ENCODE measurements at places on chromosomes 6 and 20. TPM values are rescaled to one million over a fixed set of nuclear protein-coding genes. Genes with fewer than 3 reads are reported as not detected.

- no peak for DNase-seq
- no peaks in the 10 kb centered on the region for H3K27me3 ChIP-seq
- H3K4me3 ChIP-seq = no peak overlapping the region
- no peak overlapping the region for H3K27ac ChIP-seq
- no peaks in the 10 kb centered on the region for H3K36me3 ChIP-seq
- H3K4me1 ChIP-seq = no peaks in the 10 kb centered on the region
Measured at GRCh38 chr6:44859901-44860410, 468.2 kb upstream of the RUNX2 start.

- no peak overlapping the region for H3K27ac ChIP-seq
- no peaks in the 10 kb centered on the region for H3K27me3 ChIP-seq
- no peaks in the 10 kb centered on the region for H3K36me3 ChIP-seq
- H3K4me3 ChIP-seq = no peak overlapping the region
- no peaks in the 10 kb centered on the region for H3K4me1 ChIP-seq
Measured at GRCh38 chr6:150347845-150348244, 21.0 kb upstream of the IYD start.

DNA sequence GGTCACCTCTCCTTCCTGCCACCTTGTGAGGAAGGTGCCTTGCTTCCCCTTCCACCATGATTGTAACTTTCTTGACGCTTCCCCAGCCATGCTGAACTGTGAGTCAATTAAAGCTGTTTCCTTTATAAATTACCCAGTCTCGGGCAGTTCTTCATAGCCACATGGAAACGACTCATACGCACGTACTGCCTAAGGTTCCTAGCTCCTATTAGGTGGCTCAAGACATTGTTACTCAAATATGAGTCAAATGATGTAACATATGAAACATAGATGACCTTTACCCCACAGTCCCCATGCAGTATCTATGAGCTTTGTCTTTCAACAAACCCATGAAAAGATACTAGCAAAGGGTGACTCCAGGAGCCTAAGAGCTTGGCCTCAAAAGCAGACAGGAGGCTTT lies 98.3 kb downstream of the SIM1 start:
- no peaks in the 10 kb centered on the region for H3K36me3 ChIP-seq
- H3K27ac ChIP-seq = no peak overlapping the region

- no peaks in the 10 kb centered on the region for H3K4me1 ChIP-seq
- H3K27ac ChIP-seq = no peak overlapping the region
- H3K27me3 ChIP-seq = no peaks in the 10 kb centered on the region
- no peaks in the 10 kb centered on the region for H3K36me3 ChIP-seq
- DNase-seq = no peak
- no peak overlapping the region for H3K4me3 ChIP-seq
Measured at GRCh38 chr6:4491501-4492260, 284.5 kb upstream of the CDYL start.

DNA sequence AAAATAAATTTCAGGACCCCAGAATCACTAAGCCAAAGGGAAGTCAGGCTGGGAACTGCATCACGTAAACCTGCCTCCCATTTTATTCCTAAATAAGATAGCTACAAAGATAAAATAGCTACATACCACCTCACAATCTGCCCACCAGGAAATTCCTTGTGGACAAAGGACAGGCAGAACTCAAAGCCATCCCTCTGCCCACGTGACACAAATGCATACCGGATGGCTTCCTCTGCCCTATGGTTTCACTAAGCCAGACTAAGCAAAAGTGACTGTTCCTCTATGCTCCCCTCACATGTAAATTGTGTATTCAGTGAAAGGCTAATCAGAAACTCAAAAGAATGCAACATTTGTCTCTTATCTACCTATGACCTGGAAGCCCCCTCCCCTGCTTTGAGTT lies 15.0 kb downstream of the MBOAT1 start:
- DNase-seq = no peak
- H3K27ac ChIP-seq = no peak overlapping the region
- H3K4me3 ChIP-seq = no peak overlapping the region
- H3K36me3 ChIP-seq = no peaks in the 10 kb centered on the region

- DNase-seq = no peak
- peak overlapping the region; percentile 59 for H3K4me3 ChIP-seq
- peaks cover 17% of the 10 kb centered on the region for H3K36me3 ChIP-seq
- peaks cover 18% of the 10 kb centered on the region for H3K4me1 ChIP-seq
- peak overlapping the region; percentile 41 for H3K27ac ChIP-seq
Measured at GRCh38 chr20:62303062-62303339, 204 bp downstream of the ADRM1 start.

Gene PHF20
- total RNA-seq = 11.1 TPM
